T1000 (cell line): ENCODE measurements at places on chromosomes 6 and 20.

- no peak for DNase-seq
These were observed 87.4 kb downstream of the NOL4L start for GRCh38 chr20:32497589-32498224.

DNA sequence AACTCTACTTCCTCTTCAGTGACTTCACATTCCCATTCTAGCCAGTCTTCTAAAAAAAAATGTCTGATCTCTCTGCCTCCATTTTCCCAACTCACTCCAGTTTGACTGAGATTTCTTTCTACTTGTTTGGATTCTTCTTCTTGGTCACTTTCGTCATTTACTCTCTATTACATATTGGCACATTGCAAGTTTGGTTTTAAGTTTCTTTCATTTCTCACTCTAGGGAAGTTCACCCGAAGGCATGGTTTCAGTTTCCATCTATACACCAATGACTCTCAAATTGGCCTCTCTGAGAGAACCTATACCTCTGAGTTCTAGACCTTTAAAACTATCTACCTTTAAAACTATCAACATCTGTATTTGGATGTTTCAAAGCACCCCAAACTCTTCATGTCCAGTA lies 51.3 kb downstream of the CD109 start:
- no peak for DNase-seq

GRCh38 chr20:1817577-1818211 lies 77.5 kb upstream of the SIRPA start:
- DNase-seq, result no peak

- DNase-seq, result no peak
These were observed 28.3 kb upstream of the ADGRF1 start for GRCh38 chr6:47070461-47070860.

DNA sequence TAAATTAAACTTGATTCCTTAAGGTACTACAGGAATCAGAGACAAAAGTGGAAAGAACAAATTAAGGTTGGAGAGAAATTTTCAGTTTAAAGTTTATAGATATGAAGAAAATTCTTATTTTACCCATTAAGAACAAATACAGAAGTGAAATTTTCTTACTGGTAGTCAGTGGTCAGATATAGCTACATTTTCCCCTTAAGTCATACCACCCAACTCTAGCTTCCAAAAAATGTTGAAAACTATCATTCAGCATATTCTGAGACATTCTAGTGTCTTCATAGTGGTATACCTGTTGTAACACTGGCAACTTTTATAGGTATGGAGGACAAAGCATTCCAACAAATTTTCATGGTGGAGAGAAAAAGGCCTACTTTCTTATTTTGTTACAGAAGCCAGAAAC lies 15.6 kb upstream of the SUMO4 start:
- DNase-seq, result no peak

- no peak for DNase-seq
These were observed 13.6 kb upstream of the UBR2 start for GRCh38 chr6:42550277-42550676.

- no peak for DNase-seq
These were observed 40.4 kb upstream of the ARG1 start for GRCh38 chr6:131532580-131533039.

DNA sequence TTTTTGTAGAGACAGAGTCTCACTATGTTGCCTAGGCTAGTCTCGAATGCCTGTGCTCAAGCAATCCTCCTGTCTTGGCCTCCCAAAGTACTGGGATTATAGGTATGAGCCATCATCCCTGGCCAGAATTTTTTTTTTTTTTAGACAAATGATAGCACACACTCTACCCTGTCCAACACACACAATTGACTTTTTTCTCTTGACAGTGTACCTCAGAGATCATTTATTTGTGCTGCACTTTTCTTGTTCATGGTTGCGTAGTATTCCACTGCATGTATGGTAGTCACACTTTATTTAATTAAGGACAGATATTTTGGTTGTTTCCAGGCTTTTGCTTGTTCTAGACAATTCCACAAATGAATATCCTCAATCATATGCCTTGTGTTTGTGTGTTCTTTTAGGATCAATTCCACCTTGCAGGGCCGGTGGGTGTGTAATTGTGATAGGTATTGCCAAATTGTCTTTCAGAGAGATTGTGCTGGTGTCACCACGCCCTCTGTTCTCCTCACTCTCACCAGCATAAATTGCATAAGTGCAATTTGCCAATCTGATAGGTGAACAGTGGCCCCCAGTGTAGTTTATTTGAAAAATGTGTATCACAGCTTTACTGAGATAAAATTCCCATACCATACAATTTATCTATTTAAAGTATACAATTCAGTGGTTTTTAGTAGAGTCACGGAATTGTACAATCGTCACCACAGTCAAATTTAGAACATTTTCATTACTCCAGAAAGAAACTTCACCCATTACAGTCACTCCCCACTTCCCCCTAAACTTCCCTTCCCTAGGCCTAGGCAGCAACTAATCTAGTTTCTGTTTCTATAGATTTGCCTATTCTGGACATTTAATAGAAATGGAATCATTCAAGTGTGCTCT lies 20.1 kb downstream of the SRC start:
- no peak for DNase-seq
